Right kidney (tissue), 9 donors: ENCODE measurements at places on chromosomes 5 and 9.
A peak's percentile ranks its signal among the peaks of the same experiment; 100 is the strongest.

- no peak for DNase-seq
Observed at GRCh38 chr9:74810200-74810599, 77.5 kb downstream of the TRPM6 start.

DNA sequence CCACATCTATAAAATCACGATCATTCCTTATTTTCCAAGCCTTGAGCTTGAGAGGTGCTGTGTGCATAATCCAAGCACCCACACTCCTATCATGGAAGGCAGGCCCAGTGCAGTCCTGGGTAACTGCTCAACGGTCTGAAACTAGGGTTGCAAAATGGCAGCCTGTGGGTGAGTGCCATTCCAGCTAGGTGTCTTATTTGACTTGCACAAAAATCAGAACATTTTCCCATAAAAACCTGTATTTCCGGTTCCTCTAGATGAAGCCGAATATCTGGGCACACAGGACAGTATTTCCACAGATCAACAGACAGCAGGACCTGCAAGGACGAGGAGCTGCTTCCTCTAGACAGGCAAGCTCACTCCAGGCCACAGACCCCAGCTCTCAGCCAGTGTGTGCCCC is 588.8 kb downstream of the BNC2 start:
- DNase-seq, result no peak

- DNase-seq, result no peak
Observed at GRCh38 chr5:76477571-76477970, 74.5 kb downstream of the IQGAP2 start.

GRCh38 chr9:98998441-98999151 is 54.9 kb downstream of the COL15A1 start:
- peak; percentile 69 for DNase-seq

GRCh38 chr5:144448457-144448856 is 277.8 kb downstream of the KCTD16 start:
- no peak for DNase-seq

- DNase-seq, result no peak
Observed at GRCh38 chr5:177405312-177405711, 4.1 kb downstream of the F12 start.

- DNase-seq, result no peak
Observed at GRCh38 chr9:6680797-6681146, 35.2 kb upstream of the GLDC start.

DNA sequence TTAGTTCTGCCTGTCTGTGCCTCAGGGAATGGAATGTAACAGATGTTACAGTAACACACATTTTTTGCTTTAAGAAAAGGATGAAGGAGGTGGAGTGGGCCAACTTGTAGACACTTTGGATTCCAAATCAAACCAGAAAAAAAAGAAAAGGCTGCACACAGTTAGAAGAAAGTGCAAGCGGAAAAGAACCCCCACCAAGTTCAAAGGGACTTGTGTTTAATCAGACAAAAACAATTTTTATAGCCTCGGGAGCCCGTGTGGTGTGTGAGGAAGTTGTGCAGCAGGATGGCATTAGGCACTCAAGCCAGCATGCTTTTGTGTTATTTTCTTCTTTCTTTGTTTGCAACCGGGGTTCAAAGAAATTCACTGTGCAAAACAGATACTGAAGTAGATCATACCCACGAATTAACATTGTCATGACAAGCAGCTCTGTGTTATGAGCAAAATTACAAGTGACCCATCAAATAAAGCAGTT is 189.5 kb downstream of the SEMA5A start:
- no peak for DNase-seq

- DNase-seq, result no peak
Observed at GRCh38 chr9:126516561-126516935, 97.2 kb upstream of the LMX1B start.

GRCh38 chr5:775961-776861 is 8.3 kb downstream of the ZDHHC11B start:
- DNase-seq, result no peak
